CD4-positive, alpha-beta T cell treated with Interleukin-2 at 100 ng/mL for 4 hours (primary cell): ENCODE measurements at places on chromosomes 1 and 21.

- no peak for DNase-seq
Observed at GRCh38 chr1:87880764-87881163, 552.1 kb downstream of the LMO4 start.

DNA sequence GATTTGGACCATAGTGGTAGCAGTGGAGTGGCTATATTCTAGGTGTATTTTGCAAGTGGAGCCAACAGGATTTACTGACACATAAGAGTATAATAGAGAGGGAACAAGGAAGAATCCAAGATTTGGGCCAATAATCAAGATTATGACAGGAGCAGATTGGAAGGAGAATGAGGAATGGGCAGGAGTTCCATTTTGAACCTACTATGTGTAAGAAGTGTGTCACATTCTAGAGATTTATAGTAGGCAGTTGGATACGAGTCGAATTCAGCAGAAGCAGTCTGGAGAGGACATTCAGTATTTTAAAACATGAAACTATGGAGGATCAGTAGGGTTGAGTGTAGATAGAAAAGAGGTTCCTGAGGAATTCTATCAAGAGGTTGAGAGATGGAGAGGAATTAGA, 21.7 kb downstream of the INKA2 start:
- no peak for DNase-seq

- DNase-seq, result no peak
Observed at GRCh38 chr1:118692143-118692542, 296.0 kb downstream of the TBX15 start.

DNA sequence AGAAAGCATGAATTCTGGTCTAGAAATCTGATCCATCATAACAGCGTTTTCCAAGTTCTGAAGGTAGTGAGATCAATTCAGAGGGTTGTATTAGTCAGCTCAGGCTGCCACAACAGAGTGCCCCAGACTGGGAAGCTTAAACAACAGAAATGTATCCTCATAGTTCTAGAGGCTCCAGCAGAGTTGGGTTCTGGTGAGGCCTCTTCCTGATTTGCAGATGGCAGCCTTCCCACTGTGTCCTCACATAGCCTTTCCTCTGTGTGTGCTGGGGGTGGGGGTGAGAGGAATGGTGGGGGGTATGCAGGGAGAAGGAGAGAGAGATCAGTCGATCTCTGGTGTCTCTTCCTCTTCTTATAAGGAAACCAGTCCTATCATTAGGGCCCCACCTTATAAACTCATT, 15.1 kb downstream of the ZBTB8B start:
- DNase-seq, result no peak

DNA sequence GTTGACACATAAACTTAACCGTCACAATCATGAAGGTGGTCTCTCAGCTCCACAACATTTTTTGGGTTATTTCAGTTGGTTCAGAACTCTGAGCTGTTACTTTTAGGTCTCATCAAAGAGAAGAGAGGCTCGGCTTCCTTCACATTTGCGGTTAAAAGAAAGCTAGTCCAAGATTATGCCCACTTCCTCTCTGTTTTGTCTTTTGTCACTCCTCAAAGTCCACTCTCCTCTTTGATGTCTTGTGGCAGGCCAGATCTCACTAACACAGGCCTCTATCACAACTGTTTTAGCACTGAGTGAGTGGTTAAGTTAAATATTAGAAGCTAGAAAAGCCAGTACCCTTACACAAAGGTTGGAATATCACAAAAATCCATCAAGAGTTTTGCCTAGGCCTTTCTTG, 195.7 kb downstream of the FCRL5 start:
- no peak for DNase-seq

GRCh38 chr1:17365293-17365692, 6.7 kb upstream of the PADI6 start:
- DNase-seq, result no peak

- no peak for DNase-seq
Observed at GRCh38 chr1:67174716-67175284, 8.5 kb downstream of the IL23R start.

- DNase-seq, result no peak
Observed at GRCh38 chr1:79052829-79053449, 46.4 kb upstream of the ADGRL4 start.

- no peak for DNase-seq
Observed at GRCh38 chr1:202249436-202249835, 55.8 kb downstream of the LGR6 start.

DNA sequence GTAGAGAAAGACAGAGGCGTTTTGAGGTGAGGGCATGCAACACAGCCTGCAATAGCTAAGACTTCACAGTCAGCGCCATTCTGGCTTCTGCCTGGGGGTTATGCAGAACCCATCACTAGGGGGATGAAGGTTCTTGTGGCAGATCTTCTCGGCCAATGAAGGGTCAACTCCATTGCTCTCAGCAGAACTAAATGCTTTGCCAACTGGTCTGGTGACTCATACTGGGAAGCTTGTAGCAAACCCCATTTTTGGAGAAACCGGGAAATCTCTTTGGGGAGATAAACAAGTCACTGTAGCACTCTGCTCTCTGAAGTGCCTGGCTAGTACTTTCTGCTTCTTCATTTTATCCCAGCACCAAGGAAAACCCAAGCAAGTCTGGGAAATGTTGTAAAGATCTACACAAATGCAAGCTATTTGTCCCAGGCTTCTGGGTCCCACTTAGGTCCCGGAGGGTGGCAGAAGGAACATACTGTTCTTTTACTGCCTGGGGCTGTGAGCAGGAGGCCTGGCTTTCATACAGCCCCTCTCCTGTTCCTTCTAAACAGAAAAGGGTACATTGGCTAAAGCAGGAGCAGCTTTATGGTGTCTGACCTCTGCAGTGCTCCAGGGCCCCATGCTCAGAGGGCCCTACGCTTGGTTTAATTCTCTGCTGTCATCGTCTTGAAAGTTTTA, 28.8 kb downstream of the SHISA4 start:
- no peak for DNase-seq

DNA sequence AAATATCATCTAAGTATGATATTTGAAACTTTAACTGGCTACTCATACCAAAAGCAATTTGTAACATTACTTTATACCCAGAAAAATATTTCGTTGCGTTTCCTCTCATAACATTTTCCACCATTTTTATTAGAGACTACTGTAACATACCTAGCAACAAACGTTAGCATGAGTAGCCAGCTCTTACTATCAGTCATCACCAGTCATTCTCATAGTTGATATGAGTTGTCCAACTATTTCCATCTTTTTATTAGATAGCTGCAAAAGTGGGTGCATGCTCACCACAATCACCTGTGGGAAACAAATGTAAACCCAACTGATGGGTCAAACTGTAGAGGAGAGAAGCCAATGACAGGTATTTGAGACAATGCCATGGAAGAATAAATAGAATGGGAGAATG, 114.6 kb downstream of the AKT3 start:
- no peak for DNase-seq

DNA sequence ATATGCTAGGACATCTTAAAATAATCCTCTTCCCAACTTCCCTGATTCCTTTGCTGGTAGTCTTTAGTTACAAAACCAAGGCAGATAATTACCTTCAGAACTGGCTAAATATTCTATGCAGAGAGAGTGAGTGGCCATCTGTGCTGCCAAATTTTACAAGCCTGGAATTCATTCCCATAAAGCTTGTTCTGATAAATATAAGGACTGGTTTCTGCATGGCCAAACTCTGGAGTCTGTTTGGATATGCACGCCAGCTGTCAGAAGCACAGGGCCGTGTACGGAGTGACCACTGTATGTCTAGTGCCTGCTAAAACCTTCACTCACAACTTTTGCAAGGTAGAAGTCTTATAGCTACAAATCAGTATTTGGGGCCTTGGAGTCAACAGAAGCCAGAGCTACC, 66.5 kb upstream of the RAVER2 start:
- no peak for DNase-seq

DNA sequence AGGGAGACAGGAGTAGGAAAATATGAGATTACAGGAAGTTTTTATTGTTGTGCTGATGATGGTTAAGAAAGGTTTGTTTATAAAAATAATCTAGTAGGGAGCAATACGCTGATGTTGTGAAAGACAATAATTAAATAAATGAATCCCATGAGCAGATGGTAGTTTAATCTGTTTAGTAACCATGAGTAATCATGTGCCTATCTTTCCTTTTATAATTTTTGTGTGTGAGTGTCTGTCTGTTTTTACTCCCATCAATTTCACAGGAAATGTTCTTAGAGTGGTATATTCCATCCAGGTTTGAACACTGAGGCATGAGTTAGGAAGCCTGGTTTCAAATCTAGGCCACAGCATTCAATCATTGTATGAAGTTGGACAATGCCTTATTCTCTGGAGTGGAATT, 180.5 kb downstream of the OLFM3 start:
- no peak for DNase-seq

GRCh38 chr1:233641029-233641428, 27.1 kb downstream of the KCNK1 start:
- DNase-seq, result no peak

GRCh38 chr1:171265686-171266085, 17.4 kb downstream of the FMO1 start:
- no peak for DNase-seq

DNA sequence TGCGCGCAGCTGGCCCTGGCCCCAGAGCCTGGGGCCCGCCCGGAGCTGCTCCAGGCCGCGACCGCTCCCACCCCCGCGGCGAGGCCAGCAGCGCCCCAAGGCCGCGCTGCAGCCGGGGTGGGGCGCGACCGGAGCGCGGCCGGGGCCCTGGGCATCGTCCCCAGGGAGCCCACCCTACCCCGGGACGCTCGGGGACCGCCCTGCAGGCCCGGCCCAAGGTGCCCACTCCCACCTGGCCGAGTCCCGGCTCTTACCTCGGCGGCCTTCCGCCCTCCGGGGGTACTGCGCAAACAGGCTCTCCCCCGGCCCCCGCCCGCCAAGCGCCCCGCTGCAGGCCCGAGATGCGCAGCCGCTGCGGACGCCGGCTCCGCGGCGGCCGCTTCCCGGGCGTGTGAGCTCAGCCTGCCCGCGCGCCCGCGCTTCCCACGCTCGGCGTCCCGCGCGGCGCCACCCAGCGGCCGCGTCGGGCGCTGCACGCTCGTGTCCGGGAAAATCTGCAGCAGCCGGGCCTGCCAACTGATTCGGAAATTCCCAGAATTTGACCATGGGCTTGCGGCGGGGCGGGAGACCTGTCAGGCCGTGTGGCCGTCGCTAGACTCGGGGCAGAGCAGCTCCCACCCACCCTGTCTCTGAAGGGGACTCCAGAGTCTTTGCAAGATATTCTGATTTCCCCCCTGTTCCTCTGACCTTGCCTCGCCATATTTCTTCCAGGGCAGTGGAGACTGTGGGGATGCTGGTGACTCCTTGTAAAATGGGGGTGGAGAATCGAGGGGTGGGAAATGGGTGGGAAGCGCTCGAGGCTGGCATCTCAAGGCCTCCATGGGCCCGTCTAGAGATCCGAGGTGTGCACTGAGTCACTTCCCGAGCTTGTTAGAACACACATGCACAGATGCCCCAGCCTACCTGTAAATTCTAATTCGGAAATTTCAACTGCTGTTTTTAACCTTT, 41.9 kb downstream of the CD34 start:
- DNase-seq, result peak; percentile 71

- DNase-seq, result no peak
Observed at GRCh38 chr1:66777831-66778230, 23.2 kb downstream of the INSL5 start.

- no peak for DNase-seq
Observed at GRCh38 chr21:38973552-38973951, 167.8 kb downstream of the ETS2 start.

- DNase-seq, result no peak
Observed at GRCh38 chr1:191022856-191023255, 545.2 kb upstream of the BRINP3 start.

DNA sequence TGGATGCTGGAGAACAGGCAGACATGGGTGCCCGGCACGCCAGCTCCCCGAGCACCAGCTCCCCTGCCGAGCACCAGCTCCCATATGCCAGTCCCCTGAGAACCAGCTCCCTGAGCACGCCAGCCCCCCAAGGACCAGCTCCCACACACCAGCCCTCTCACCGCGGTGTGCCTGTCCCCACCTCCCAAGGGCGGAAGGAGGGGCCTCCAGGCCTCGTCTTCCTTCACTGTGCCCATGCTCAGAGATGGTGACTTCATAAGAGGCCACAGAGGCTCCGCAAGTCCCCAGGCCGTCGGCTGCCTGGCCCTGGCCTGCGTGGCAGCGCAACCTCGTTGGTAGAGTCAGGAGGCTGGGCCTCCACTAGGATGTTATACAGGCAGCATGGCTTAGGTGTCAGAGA, 69.1 kb downstream of the AGPAT3 start:
- no peak for DNase-seq

DNA sequence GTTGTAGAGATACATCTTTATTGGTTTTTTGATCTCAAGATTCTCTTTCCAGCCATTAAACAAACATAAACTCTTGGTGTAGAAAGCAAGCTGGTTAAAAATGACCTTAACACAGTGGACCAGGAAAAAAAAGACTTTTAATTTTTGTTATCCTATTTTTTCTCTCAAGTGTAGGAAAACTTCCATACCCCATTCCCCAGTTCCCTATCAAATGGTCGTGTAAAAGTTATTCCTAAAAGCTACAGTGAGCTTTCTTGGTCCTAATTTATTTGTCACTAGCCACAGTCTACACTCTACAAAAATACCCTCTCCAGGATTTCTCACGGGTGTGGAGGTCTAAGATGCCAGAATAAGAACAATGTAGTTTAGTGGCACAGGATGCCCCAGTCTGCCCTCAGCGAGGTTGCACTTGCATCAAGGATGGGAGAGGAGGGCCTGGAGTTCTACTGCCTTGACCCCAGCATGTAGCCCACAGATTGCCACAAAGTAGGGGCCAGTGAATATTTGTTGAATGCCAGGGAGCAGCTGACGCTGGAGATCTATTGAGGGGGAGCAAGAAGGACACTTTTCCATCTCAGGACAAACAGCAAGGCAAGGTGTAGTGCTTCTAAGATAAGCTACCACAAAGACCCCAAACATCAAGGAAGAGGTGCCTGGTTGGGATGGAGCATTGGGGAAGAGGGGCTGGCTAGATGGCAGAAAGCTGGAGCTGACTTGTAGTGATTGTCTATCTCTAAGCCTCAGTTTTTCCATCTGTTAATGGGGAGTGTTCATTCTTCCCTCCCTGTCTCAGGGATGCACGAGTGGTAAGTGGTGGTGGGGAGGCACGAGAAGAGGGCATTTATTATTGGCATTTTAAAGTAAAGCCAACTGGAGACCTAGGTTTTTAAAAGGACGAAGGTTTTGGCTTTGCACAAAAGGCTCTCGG, 1.8 kb downstream of the MYCL start:
- no peak for DNase-seq

DNA sequence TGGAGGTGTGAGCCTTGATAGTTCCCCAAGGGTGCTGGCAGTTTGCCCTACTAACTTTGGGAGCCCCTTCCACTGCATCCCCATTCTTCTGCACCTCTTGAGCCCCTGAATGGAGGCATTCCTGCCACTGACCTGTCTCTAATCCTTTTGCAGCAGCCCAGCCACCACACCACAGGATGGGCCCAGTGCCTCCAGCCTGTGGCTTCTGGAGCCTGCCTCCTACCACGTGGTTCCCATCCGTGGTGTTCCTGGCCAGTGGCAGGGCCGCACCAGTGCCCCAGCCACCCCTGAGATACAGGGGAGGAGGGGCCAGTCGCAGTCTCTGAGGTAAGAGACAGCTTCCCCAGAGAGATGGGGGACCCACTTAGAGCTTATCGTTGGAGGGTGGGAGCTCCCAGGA, 14.4 kb downstream of the INAVA start:
- DNase-seq, result no peak

DNA sequence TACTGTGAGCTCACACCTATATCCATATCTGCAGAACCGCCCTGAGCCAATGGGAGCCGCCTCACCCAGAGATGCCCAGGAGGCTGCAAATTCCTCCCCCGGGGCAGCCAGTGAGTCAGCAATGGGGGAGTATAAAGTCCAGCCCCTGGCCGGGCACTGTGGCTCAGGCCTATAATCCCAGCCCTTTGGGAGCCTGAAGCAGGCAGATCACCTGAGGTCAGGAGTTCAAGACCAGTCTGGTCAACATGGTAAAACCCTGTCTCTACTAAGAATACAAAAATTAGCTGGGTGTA, 5.0 kb upstream of the CLCNKB start:
- no peak for DNase-seq
